ENCODE measurements at places on chromosomes 1 and 21. TPM values are rescaled to one million over a fixed set of nuclear protein-coding genes. Genes with fewer than 3 reads are reported as not detected.

GRCh38 chr1:113765306-113766230 is 6.3 kb upstream of the PHTF1 start:
- no peak overlapping the region for H3K4me3 ChIP-seq
- H3K4me1 ChIP-seq: peaks cover 44% of the 10 kb centered on the region
- no peak for DNase-seq
- no peak overlapping the region for H3K27ac ChIP-seq
- H3K36me3 ChIP-seq: peaks cover 70% of the 10 kb centered on the region

DNA sequence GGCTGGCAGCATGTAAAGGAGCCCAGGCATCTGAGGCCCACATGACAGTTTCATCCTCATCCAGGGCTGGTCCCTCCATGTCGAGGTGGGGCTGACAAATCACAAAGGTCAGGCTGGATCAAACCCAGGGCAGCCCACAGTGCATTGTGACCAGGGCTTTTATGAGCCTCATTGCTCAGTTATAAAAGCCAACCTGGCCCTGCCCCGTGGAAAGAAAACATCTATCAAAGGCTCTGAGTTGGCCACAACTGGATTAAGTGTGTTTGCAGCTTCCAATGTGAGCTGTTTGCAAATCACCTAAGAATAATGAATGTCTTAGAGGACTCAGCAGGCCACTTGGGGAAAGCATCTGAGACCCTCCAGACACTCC is 45.4 kb downstream of the GRHL3 start:
- H3K36me3 ChIP-seq: peaks cover 2% of the 10 kb centered on the region
- no peak overlapping the region for H3K4me3 ChIP-seq
- H3K27ac ChIP-seq: no peak overlapping the region
- DNase-seq: no peak

The APCS gene
- total RNA-seq: not detected

The S100A1 gene
- not detected for total RNA-seq

The RBM11 gene
- total RNA-seq: 0.50 TPM

DNA sequence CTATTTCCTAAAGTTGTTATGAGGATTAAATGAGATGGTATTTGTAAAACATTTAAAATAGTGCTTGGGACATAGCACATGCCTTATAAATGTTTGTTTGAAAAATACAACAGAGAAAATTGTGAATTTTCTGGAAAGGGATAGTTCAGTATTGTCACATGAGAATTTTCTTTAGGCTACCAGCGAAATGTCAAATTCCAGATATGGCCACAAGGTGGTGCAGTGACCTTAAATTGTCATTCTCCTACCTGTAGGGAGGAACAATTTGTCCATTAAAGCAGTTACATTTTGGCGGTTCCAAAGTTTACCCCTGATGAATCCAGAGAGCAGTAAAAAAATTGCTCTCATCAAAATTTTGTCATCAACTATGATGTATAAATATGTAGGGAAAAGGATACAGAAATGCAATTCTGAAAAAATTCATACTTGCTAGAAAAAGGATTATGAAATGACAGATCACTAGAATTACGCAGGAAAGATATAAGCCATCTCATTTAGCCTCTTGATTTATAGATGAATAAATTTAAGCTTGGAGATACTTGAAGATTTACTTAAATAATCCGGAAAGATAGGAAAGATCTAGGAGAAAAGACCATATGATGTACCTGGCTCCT is 50.2 kb upstream of the TSHB start:
- H3K27me3 ChIP-seq: peaks cover 27% of the 10 kb centered on the region
- H3K27ac ChIP-seq: no peak overlapping the region
- peak; percentile 23 for DNase-seq
- H3K36me3 ChIP-seq: no peaks in the 10 kb centered on the region
- H3K4me3 ChIP-seq: no peak overlapping the region

GRCh38 chr21:44377201-44377921 is 23.9 kb downstream of the TRPM2 start:
- no peak for DNase-seq
- H3K27me3 ChIP-seq: no peaks in the 10 kb centered on the region
- no peak overlapping the region for H3K27ac ChIP-seq
- H3K36me3 ChIP-seq: peaks cover 39% of the 10 kb centered on the region
- no peak overlapping the region for H3K4me3 ChIP-seq
